ENCODE measurements at places on chromosomes 16 and 17. TPM values are rescaled to one million over a fixed set of nuclear protein-coding genes. Genes with fewer than 3 reads are reported as not detected.

GRCh38 chr16:55577887-55578286 lies 11.4 kb downstream of the CAPNS2 start:
- DNase-seq = no peak

GRCh38 chr17:38867968-38868816 lies 1.7 kb upstream of the LASP1 start:
- DNase-seq = peak; percentile 59

- no peak for DNase-seq
These were observed 2.0 kb downstream of the USP36 start for GRCh38 chr17:78838574-78839005.

Gene KRT15
- total RNA-seq = 0.65 TPM

GRCh38 chr17:71464751-71465150 lies 656.1 kb upstream of the SOX9 start:
- no peak for DNase-seq

- peak; percentile 75 for DNase-seq
These were observed at the start of gene HAS3 for GRCh38 chr16:69105501-69106361. HAS3 (plus strand) TSS chr16:69105653; CDS start chr16:69109396, 3,743 bp downstream.

Gene RECQL5
- total RNA-seq = 12.8 TPM

- DNase-seq = peak; percentile 53
These were observed 104.7 kb downstream of the SMG6 start for GRCh38 chr17:2198927-2199326.

- DNase-seq = peak; percentile 41
These were observed 541 bp downstream of the VKORC1 start for GRCh38 chr16:31094088-31094423.

Gene MT4
- total RNA-seq = not detected

Gene KRT9
- total RNA-seq = not detected

- peak; percentile 73 for DNase-seq
These were observed 44.4 kb downstream of the MAP1LC3B start for GRCh38 chr16:87436225-87437172.

DNA sequence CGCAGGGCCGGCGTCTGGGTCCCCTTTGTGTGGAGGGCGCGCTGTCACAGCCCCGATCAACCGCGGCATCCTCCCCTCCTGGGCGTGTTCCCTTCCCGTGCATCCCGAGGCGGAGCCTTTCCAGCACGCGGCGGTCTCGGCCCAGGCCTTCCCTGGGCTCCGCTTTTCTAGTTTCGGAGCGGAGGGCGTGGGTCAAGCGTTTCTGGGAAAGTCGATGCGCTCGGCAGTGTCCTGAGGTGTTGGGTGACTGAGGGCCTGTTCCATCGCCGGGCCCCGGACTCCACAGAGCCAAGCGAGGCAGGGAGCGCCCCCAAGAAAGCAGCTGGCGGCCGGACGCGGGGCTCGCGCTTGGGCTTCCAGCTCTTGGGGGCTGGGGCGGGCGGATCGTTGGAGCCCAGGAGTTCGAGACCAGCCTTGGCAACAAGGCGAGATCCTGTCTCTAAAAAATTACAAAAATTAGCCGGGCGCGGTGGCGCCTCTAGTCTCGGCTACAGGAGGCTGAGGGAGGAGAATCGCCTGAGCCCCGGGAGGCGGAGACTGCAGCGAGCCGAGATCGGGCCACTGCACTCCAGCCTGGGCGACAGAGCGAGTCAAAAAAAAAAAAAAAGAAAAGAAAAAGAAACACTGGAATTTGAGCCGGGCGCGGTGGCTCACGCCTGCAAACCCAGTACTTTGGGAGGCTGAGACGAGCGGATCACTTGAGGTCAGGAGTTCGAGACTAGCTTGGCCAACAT lies 806 bp downstream of the IFT140 start:
- DNase-seq = peak; percentile 42

Data from GM23248 (cell line).